ENCODE measurements at places on chromosomes 7 and 10.

DNA sequence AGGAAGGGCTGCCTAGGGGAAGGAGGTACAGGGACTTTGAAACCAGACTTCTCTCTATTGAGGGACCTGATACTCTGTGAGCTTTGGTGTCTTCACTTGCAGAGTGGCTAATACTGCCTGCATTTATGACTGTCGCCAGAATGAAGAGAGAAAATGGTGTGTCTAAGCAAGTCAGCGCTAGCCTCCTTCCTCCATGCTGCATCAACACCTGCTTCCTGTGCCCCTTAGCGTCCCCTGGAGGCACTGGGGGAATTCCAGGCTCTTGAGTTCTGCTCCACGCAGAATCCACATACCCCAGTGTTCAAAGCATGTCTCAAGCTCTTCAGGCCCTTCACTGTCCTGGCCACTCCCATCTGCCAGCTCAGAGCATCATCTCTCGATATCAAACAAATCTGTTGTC, 140.5 kb downstream of the PKD1L1 start:
- no peak for DNase-seq

DNA sequence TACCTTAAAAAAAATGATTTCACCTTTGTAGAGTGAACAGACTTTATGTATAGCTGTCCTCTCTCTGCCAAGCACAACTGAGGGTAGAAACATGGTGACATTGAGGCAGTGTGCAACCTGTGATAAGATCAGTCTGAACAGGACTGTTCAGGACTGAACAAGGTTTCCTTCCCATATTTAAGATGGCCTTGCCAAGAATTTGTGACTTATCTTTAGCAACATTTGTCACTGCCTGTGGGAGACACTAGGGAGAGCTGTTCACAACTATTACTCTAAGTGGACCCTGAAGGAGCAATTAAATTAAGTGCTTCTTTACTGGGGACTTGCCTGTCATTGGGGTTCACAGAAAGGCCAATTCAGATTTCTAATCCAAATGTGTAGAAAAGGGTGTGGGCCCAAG, 6.7 kb downstream of the OR13A1 start:
- no peak for DNase-seq

- DNase-seq: no peak
These were observed 159.4 kb upstream of the MEOX2 start for GRCh38 chr7:15845868-15846267.

GRCh38 chr10:48224979-48225560, 49.4 kb downstream of the FRMPD2 start:
- DNase-seq: no peak

GRCh38 chr7:145431834-145432233, 596.0 kb upstream of the TPK1 start:
- DNase-seq: no peak

DNA sequence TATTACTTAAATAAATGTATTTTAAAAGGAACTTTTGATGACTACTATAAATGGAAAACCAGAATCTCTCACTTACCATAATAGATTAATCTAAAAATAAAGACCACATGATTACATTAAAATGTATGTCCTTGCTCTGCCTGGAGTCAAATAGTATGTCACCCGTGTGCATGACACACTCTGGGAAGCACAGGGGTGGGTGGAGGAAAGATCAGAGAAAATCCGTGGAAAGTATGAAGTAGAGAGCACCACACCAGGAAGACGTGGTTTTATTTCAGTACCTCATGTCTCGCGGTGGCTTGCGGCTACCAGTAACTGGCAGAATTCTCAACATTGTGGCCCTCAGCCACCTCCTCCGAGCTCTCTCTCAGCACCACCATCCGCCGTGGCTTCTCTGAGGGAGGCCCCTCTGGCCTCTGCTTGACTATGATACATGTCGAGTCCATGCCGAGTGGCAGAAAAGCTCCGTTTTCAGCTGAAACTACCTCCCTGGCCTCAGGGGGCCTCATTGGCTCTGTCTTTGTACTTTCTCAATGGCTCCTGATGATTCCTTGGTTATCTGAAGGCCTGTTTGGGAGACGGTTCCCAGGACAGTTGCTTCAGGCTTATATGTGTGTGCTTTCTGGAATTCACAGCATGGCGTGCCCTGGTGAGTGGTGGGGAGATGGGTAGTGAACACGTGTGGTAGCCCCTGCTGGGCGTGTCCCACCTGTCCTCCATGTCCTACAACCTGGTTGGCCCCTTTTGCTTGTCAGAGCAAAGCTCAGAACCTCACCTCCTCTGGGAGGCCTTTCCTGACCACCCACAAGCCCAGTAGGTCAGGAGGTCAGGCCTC, 49.8 kb downstream of the LHPP start:
- no peak for DNase-seq

GRCh38 chr7:130903358-130903974, 169.5 kb upstream of the KLF14 start:
- DNase-seq: no peak

- DNase-seq: no peak
These were observed 116.4 kb upstream of the SEM1 start for GRCh38 chr7:96826089-96826488.

DNA sequence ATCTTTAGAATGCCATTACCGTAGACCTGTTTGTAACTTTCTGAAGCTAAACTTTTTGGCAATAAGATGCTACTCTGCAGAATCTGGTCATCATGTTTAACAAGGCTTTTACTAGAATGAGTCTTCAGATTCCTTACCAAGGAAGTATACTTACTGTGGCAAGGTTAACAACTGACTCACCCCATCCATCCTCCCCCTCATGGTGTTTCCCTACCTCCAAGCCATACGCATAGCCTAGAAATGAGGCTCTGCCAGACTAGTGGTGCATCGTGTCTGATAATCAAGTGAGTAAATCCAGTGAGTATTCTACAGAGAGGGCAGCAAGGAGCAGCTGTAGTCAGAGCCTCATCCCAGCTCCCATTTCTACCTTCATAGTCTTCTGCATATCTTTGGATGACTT, 223.6 kb downstream of the IPMK start:
- DNase-seq: no peak

- DNase-seq: no peak
These were observed 22.7 kb downstream of the CYP2C19 start for GRCh38 chr10:94785211-94785610.

GRCh38 chr10:129760416-129760815, 203.7 kb downstream of the EBF3 start:
- DNase-seq: no peak

GRCh38 chr7:140876519-140877248, 48.0 kb downstream of the BRAF start:
- DNase-seq: no peak

DNA sequence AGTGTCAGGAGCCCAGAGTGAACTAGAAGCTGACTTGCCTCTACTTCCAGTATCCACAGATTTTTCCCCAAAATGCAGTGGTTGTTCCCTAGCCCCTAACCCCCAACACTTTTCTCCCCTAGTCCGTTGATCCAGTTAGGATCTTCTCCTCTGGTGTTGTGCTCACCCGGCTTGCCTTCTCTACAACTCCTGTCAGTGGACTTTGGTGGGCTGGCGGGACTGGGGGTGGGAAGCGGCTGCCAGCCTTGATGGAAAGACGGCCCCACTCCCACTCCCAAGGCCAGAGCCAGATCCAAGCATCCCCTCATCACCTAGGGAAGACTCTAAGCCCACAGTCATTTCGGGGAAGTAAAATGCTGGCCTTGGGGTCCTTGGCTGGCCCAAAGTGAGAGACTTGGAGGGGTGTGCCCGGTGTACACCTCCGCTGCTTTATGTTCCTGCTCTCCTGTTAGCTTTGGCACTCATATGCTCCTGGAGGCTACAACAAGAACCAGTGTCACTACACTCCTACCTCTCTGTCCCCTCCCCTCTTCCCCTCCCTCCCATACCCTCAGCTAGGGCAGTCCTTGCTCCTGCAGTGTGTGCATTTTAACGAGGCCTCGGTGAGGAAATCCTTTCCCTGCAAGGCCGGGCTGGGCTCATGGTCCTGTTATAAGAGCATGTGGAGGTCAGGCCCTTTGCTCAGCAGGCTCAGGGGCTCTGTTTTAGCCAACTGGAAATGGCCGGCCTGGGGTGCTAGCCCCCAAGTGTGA, 930 bp upstream of the HOXA10 start:
- DNase-seq: no peak

GRCh38 chr7:3912291-3912690, 611.2 kb downstream of the SDK1 start:
- DNase-seq: no peak

DNA sequence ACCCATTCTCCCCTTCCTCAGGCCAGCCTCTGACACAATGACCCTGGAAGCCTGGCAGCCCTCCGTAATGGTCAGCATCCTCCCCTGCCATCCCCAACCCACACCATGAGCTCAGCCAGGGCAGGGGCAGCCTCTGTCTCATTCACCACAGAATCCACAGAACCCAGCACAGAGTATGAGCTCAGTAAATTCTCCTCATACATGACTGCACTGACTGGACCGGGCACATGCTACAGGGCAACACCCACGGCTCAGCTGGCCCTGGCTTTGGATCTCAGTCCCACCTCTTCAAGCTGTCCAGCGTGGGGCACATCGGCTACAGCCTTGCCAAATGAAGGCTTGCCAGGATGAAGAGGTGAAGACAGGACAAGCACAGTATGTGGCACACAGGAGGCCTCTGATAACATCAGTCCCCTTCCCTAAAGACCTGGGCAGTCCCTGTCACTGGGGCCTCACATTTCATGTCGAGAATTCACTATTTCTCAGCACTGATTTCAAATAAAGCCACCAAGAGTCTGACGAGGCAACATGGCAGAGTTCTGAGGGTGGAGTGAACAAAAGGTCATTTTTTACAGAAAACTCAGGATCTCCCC, 7.9 kb downstream of the GPRIN2 start:
- DNase-seq: no peak

- no peak for DNase-seq
These were observed 826.4 kb downstream of the LRMDA start for GRCh38 chr10:76257816-76258215.

GRCh38 chr7:137882261-137882668, 35.5 kb upstream of the DGKI start:
- DNase-seq: no peak

DNA sequence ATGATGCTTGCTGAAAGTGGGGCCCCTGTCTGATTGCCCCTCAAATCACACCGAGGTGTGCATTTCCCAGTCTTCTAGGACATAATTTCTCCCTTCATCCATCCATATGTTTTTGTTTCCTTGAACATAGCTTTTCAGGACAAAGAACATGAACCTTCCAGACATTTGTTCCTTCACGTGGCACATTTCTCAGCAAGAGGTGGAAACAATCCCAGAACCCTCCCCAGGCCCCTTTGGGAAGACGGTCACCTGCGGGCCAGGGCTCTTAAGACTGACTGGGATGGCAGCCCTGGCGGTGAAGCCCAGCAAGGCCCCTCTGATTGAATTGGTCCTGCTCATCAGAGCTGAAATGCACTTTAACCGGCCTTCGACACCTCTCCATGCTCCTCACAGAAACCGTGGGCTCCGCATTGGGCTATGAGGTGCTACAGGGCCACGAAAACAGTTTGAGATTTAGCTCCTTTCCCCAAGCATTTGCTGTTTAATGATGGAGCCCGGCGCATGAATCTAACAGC, 522.5 kb upstream of the DPP6 start:
- DNase-seq: no peak

DNA sequence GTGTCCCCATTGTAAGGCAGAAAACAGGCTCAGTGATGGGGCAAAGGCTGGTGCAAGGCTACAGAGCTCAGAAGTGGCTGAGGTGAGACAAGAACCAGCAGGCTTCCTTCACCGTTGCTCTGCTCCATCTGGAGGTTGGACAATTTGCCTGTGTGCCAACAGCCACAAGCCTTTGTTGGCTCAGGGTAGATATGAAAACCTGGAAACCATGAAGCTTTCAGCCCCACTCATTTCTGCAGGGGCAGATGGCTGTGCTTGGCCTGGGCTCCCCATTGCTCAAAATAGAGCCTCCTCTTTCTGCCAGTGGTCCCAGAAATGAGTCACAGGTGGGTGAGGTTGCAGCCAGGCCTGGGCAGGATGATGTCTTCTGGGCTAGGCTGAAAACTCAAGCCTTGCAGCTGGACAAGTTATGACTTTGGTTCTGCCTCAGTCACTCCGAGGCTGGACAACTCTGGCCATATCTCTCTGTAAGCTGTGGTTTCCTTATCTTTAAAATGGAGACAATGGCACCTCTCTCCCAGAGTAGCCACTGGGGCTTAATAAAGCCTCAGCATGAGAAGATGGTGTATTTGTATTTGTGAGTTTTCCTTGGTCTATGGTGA, 12.2 kb upstream of the ZNF273 start:
- no peak for DNase-seq

GRCh38 chr7:98930464-98930863, 52.1 kb downstream of the TRRAP start:
- no peak for DNase-seq

GRCh38 chr7:157627033-157627432, 290.2 kb downstream of the DNAJB6 start:
- no peak for DNase-seq

- no peak for DNase-seq
These were observed 29.1 kb downstream of the MCU start for GRCh38 chr10:72720814-72721660.

GRCh38 chr7:79854621-79855020, 280.0 kb upstream of the GNAI1 start:
- DNase-seq: no peak

DNA sequence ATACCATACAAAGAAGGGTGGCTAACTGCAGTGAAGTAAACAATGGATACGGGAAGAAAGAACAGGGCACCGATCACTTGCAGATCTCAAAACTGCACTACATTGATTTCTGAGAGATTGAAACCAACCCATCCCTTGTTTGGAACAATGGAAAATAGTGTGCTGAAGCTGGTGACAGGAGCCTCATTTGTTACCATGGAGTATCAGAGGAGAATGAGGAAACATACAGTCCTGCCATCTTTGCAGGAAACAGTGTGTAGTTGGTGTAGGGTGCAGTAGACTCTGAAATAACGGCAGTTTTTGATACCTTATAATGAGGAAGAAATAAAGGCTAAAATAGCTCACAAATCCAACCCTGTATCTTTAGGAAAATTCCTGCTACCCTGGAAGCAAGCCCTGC, 118.5 kb downstream of the ARHGAP21 start:
- DNase-seq: no peak

DNA sequence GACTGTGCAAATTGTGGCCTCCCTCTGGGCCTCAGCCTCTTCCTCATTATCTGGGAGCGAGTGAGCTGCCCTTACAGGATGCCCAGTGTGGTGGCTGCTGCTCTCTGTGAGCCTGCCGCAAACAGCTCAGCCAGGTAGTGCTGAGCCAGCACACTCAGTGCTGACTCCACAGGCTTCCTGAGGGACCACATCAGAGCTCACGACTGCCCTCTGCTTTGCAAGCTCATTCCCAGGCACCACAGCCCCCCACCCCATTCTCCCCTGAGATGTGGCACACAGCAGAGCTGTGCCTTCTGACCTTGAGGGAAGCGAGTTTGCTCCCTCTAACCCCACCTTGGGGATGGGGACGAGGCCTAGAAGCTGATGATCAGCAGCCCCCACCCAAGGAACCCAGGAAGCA, 230.5 kb upstream of the PPP2R2D start:
- no peak for DNase-seq

- no peak for DNase-seq
These were observed 239.5 kb downstream of the MGMT start for GRCh38 chr10:129706523-129706922.

DNA sequence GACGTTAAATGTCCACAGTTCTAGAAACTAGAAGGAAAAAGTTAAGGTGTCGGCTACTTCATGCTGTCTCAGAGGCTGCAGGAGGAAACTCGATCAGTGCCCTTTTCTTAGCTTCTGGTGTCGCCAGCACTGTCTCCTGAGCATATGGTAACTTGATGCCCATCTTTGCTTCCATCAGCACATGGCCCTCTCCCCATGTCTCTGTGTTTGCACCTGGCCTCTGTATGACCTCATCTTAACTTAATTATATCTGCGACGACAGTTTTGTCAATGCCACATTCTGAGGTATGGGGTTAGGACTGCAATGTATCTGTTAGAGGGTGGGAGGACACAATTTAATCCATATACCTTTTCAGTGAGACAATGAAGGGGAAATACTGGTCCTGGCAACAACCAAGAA, 449.9 kb downstream of the POM121L12 start:
- DNase-seq: no peak

Measured in activated T-helper 2 cell treated with anti-CD3 and anti-CD28 coated beads, Interferon-gamma antibody, Interleukin-2, Interleukin-4, amounts not matched to agents 10 μg/mL and 5 μg/mL and 100 μg/mL, durations not matched to agents 14 hours and 24 hours and 36 hours (primary cell).